ENCODE measurements at places on chromosomes 1 and 21. TPM values are rescaled to one million over a fixed set of nuclear protein-coding genes. Genes with fewer than 3 reads are reported as not detected.

Gene FAM72D
- 1.3 TPM for total RNA-seq

Gene PDIK1L
- total RNA-seq = 4.4 TPM

Gene CRABP2
- 248 TPM for total RNA-seq

Gene SPAG17
- total RNA-seq = not detected

Gene PADI1
- not detected for total RNA-seq

Gene MUTYH
- total RNA-seq = 22.3 TPM

Gene RBM11
- total RNA-seq = not detected

Gene S100A9
- not detected for total RNA-seq

Gene ATP6V1G3
- not detected for total RNA-seq

Gene FMN2
- total RNA-seq = 13.8 TPM

Gene GALE
- 28.1 TPM for total RNA-seq

Gene ITLN2
- total RNA-seq = not detected

Gene TNFRSF9
- 0.17 TPM for total RNA-seq

Gene CNR2
- total RNA-seq = not detected

Gene OLIG2
- total RNA-seq = not detected

Gene RASSF5
- total RNA-seq = 2.8 TPM

Gene SCAF4
- total RNA-seq = 5.6 TPM

Gene AADACL4
- not detected for total RNA-seq

Gene BTBD8
- 6.7 TPM for total RNA-seq

Gene NTMT2
- not detected for total RNA-seq

Gene NBPF19
- total RNA-seq = 10.9 TPM

Gene NID1
- total RNA-seq = 48.3 TPM

Gene PLEKHA6
- total RNA-seq = 2.3 TPM

Gene SLC25A34
- 0.58 TPM for total RNA-seq

Gene GCSAML
- total RNA-seq = not detected

Gene RIIAD1
- total RNA-seq = not detected

Gene LCE1F
- total RNA-seq = not detected

Gene PLA2G2D
- not detected for total RNA-seq

Gene PLPPR4
- 1.9 TPM for total RNA-seq

Gene HCN3
- total RNA-seq = 0.87 TPM

Gene KIF17
- 1.5 TPM for total RNA-seq

Gene TFAP2E
- total RNA-seq = 0.33 TPM

Gene GBP5
- total RNA-seq = 0.17 TPM

Gene LDLRAD1
- total RNA-seq = not detected

Gene TTC39A
- total RNA-seq = 1.5 TPM

Gene TSSK3
- 1.0 TPM for total RNA-seq

Gene LRRN2
- total RNA-seq = not detected

Gene PDPN
- total RNA-seq = 4.5 TPM

Gene ADAMTSL4
- 21.5 TPM for total RNA-seq

Gene GJA9
- total RNA-seq = not detected

Gene LCE2C
- not detected for total RNA-seq

Gene MROH9
- not detected for total RNA-seq

Gene SYPL2
- total RNA-seq = 1.2 TPM

Gene ZNF695
- 2.0 TPM for total RNA-seq

Gene PCSK9
- 0.50 TPM for total RNA-seq

Gene OPN3
- total RNA-seq = 11.1 TPM

Gene FMO1
- total RNA-seq = 0.66 TPM

Gene DR1
- 51.2 TPM for total RNA-seq

Gene C1orf226
- total RNA-seq = 0.17 TPM

Gene CCDC27
- not detected for total RNA-seq

Gene LRRC39
- 0.33 TPM for total RNA-seq
